ENCODE measurements at places on chromosomes 12 and 14. TPM values are rescaled to one million over a fixed set of nuclear protein-coding genes. Genes with fewer than 3 reads are reported as not detected.

- no peak for DNase-seq
Observed at GRCh38 chr14:27315477-27315876, 717.6 kb upstream of the NOVA1 start.

Gene SIX1
- total RNA-seq = 2.6 TPM

DNA sequence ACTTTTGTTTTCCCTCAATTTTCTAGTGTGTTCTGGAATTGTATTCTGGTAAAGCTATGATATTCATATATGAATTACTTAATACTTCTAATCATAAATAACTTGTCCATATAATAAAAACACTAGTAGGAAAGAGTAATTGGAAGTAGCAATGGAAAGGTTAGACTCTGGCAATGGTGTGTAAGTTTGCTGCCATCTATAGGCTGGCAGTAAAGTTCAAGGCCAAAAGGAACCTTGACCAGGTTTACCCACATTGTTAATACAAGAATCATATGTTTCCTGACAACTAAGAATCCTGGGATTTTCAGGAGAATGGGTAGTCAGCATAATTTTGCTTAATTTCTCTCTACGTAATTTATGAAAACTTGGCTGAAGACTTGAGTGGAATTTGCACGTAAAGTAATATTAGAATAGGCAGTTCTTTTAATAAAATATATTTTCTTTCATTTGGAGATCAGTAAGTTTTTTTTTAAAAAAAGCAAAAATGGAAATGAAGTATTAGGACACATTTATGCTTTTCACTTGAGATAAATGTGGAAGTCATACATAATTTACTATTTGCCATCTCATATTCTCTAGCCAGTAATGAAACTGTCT, 926.7 kb downstream of the GALC start:
- DNase-seq = no peak

- no peak for DNase-seq
Observed at GRCh38 chr12:110733089-110733715, 9.5 kb downstream of the PPP1CC start.

GRCh38 chr12:55652352-55652751, 15.7 kb downstream of the OR10P1 start:
- DNase-seq = no peak

- DNase-seq = no peak
Observed at GRCh38 chr14:55977392-55978150, 140.6 kb upstream of the PELI2 start.

Gene PRH2
- not detected for total RNA-seq

Gene AQP6
- total RNA-seq = not detected

GRCh38 chr12:68632486-68632885, 21.8 kb downstream of the RAP1B start:
- DNase-seq = no peak

Gene HSPA2
- total RNA-seq = 28.5 TPM

- peak; percentile 32 for DNase-seq
Observed at GRCh38 chr12:93183940-93184671, 193.6 kb upstream of the NUDT4 start.

GRCh38 chr14:102731101-102731870, 46.0 kb upstream of the TRAF3 start:
- no peak for DNase-seq

- no peak for DNase-seq
Observed at GRCh38 chr12:57604454-57604991, at the start of gene DTX3. Gene DTX3, plus strand, starts transcription at chr12:57604824. Its CDS starts 1,694 bp downstream, at chr12:57606518.

GRCh38 chr12:131850856-131851559, 22.8 kb downstream of the MMP17 start:
- no peak for DNase-seq

- DNase-seq = no peak
Observed at GRCh38 chr14:102645746-102646440, 53.4 kb downstream of the RCOR1 start.

- no peak for DNase-seq
Observed at GRCh38 chr12:5868625-5869295, 76.3 kb downstream of the ANO2 start.

DNA sequence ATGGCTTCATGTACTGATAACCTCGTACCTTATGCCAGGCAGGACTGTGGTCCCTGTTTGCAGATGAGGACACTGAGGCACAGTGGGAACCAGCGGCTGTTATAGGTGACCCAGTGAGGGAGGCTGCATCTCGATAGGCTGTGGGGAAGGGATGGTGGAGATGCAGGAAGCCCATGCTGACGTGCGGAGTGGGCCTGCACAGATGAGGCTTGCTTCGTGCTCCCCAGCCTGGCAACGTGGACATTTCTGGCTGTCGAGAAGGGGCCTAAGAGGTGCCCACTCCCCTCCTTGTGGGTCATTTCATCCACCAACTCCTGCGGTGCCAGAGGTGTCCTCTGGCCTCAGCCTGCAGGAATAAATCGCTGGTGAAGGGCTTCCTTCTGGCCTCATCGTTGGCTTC, 107.4 kb downstream of the SLC25A47 start:
- no peak for DNase-seq

Gene HPD
- total RNA-seq = 6.8 TPM

GRCh38 chr12:102903337-102904007, 13.6 kb downstream of the PAH start:
- DNase-seq = no peak

Gene AMN
- 2.4 TPM for total RNA-seq

- no peak for DNase-seq
Observed at GRCh38 chr14:90785876-90786450, 30.3 kb downstream of the TTC7B start.

Gene TEX52
- total RNA-seq = not detected

Gene VAMP1
- total RNA-seq = 24.4 TPM

DNA sequence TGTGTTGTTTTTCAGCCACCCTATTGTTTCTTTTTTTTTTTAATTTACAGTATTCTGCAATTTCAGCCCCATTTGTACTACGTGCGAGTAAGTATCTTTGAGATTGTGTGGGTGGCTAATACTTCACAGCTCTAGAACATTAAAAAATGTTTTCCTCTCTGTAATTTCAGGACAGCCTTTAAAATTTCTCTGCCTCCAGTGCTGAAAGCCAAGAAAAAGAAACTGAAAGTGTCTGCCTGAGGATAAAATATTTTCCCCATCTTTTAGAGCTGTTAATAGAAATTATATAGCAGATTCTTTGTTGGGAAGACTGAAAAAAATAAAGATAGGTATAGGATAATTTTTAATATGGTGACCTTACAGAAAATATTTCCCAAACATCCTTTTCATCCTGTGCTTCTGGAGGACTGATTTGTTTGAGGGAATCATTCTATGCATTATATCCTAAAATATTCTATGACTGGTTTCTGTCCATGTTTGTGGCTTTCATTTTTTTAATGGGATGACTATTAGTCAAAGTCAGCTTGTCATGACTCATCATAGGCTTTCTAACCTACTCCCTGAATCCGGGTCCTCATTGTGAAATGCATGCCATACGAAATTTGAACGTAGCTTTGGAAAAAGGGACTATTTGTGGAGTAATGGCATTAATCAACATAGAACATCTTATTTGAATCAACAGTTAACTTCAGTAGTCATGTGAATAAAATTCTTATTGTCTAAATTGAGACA, 10.8 kb upstream of the TCTN2 start:
- no peak for DNase-seq

GRCh38 chr14:66853311-66853710, 335.9 kb upstream of the GARIN2 start:
- no peak for DNase-seq

Gene WNT1
- 1.2 TPM for total RNA-seq

Gene GLIPR1L1
- total RNA-seq = not detected

- no peak for DNase-seq
Observed at GRCh38 chr12:50442178-50442908, 41.7 kb downstream of the LARP4 start.

GRCh38 chr14:72559202-72559601, 334.7 kb downstream of the DPF3 start:
- DNase-seq = no peak

Gene CCNK
- 42.2 TPM for total RNA-seq

DNA sequence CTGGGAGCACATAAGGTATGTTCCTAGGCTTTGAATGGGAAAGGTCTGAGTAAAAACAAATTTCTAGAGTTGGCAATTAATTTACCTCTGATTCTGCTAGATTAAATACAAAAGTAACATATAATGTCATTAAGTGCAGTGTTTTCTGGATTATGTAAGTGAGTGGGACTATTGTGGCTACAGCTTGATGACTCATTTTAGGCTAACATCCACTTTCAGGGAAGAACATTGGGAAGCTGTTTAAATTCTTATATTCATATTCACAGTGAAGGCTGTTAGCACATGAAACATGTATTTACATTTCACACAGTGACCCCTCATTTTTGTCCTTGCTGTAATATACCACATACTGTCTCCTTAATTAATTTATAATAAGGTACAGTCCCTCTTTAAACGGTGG, 13.2 kb upstream of the BMAL2 start:
- DNase-seq = no peak

GRCh38 chr14:101357038-101357437, 204.3 kb upstream of the DIO3 start:
- DNase-seq = no peak

GRCh38 chr14:75484711-75485429, 37.4 kb upstream of the BATF start:
- no peak for DNase-seq

Gene PCNX1
- total RNA-seq = 52.3 TPM

Gene REP15
- total RNA-seq = 5.6 TPM

DNA sequence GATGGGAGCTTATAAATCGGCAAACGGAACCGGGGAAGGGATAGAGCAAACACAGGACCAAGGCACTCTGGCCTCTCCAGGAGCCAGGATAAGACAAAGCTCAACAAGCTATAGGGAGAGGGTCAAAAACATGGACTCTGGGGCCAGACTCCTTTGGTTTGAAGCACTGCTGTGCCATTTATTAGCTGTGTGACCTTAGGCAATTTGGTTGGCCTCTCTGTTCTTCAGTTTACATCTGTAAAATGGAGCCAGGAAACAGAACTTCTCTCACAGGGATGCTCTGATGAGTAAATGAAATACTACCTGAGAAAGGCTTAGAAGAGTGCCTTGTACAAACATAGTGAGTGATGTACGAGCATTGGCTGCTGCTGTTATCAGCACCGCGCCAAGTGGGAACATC, 213.3 kb upstream of the PWP1 start:
- no peak for DNase-seq

DNA sequence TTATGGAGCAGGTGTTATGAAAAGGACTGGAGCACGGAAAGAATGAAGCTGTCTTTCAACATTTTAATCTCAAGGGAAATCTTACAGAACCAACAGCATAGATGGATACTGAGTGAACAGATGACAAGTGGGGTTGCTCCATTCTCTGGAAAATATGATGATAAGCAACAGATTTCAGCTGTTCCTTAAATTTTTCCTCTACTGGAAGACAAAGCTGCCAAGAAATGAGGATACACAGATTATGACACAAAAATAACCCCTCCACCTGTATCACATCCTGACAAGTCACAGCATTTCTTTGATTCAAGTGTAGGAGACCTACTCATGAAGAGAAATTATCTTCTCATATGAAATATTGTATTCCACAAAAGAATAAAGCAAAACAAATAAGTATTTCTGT, 13.0 kb upstream of the TMTC2 start:
- no peak for DNase-seq

GRCh38 chr14:67815573-67816225, 691 bp downstream of the ZFYVE26 start:
- DNase-seq = no peak
